ENCODE measurements at places on chromosomes 1 and 21.

DNA sequence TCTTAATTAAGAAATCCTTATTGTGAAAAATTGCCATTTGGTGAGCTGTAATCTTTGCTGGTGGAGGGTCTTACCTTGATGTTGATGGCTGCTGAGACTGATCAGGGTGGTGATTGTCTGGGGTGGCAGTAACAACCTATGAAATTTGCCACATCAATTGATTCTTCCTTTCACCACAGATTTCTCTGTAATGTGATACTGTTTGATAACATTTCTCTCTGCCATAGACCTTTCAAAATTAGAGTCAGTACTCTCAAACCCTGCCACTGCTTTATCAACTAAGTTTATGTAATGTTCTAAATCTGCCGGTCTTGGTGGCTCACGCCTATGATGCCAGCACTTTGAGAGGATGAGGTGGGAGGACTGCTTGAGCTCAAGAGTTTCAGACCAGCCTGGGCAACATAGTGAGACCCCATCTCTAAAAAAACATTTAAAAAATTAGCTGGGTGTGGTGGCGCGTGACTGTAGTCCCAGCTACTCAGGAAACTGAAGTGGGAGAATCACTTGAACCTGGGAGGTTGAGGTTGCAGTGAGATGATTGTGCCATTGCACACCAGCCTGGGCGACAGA, 5.0 kb downstream of the KPNA6 start:
- no peak for DNase-seq

DNA sequence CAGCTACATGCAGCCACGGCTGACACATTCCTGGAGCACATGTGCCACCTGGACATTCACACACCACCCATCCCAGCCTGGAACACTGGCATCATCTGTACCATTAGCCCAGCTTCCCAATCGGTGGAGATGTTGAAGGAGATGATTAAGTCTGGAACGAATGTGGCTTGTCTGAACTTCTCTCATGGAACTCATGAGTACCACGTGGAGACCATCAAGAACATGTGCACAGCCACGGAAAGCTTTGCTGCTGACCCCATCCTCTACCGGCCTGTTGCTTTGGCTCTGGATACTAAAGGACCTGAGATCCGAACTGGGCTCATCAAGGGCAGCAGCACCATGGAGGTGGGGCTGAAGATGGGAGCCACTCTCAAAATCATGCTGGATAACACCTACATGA, 25.0 kb upstream of the TRIM33 start:
- no peak for DNase-seq

GRCh38 chr1:230500063-230500462, 73.9 kb upstream of the PGBD5 start:
- DNase-seq: no peak

DNA sequence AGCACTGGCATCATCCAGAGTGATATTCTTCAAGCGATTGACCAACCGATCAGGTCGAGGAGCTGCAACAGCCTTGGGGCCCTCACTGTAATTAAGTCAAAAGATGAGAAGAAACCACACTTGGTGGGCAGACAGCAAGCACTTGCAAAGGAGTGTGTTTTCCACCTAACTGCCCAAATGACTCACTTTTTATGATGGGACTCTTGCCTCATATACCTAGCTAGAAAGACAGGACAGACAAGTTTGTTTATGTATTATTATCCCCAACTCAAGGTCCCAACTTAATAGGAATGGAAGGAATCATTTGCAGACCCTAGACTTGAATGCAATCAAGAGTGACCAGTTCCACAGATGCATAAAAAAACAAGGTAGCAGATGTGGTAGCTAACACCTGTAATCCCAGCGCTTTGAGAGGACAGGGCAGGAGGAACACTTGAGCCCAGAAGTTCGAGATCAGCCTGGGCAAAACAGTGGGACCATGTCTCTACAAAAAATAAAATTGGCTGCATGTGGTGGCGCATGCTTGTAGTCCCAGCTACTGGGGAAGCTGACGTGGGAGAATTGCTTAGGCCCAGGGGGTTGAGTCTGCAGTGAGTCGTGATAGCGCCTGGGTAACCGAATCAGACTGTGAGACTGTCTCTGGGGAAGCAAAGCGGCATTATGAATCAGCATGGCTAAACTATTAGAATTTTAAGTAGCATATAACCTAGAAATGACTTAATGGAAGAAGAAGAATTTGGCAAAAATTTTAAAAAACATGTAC, 2.3 kb upstream of the NRAS start:
- no peak for DNase-seq

- no peak for DNase-seq
Observed at GRCh38 chr1:76129731-76130130, 55.2 kb downstream of the ST6GALNAC3 start.

DNA sequence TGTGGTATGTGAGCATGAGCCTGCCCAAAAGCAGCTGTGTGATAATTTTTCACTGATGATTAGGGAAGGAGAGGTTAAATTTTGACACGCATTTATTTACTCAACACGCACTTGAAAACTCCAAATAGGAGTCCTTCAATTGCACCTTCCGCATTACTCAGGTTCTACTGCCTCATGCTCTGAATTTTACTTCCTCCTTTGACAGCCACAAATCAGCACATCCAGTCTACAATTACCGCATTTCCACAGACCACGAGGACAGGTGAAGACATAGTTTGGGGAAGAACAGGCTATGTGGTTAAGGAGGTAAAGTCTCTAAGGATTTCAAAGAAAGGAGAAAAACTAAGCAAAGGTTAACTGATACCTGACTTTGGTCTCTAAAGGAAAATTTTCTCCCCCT, 2.6 kb downstream of the CAPN8 start:
- no peak for DNase-seq

DNA sequence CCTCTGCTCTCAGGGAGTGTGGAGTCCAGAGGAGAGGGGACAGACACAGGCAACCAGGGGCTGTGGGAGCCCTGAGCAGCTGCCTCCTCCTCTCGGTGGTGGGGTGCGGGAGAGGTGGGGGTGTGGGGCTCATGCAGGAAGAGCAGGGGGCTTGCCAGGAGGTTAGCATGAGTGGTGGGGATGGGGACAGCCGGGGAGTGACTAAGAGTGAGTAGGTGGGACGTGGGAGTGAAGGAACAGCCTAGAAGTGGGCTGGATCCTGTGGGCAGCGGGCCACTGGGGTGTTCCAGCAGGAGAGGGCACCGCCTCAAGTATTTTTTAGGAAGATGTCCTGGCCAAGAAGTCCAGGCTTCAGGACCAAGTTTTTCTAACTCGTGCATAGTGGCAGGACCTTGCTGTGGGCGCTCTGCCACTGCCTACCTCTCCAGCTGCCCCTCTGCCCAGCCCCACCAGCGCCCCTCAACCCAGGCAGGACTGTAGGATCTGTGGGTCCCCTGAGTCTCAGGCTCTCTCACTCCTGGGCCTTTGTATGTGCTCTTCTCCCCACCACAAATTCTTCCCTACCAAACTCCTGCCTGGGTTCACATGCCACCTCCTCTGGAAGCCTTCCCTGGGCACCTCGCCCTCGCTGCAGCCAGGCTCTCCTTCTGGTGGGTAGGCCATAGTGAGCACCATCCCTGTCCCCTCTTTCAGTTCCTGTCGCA, 18.8 kb upstream of the LHX4 start:
- no peak for DNase-seq

GRCh38 chr1:27503844-27504587, 14.0 kb upstream of the WASF2 start:
- DNase-seq: no peak

DNA sequence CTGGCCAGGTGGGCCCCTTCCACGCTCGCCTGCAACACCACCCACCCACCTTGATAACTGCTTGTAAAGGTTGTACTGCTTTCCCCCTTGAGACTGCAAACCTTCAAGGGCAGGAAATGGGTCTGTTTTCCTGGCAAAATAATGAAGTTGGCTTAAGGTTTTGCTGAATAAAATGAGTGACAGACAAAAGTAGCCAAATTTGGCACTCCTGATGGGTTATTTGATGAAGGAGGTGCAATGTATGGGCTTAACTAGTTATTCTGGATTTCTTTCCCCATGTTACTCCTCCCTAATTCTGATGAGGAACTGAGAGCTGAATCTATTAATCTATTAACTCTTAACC, 14.6 kb upstream of the HLCS start:
- no peak for DNase-seq

- DNase-seq: no peak
Observed at GRCh38 chr1:215844266-215844665, 277.2 kb downstream of the KCTD3 start.

GRCh38 chr1:235923466-235924021, 56.8 kb upstream of the LYST start:
- no peak for DNase-seq

DNA sequence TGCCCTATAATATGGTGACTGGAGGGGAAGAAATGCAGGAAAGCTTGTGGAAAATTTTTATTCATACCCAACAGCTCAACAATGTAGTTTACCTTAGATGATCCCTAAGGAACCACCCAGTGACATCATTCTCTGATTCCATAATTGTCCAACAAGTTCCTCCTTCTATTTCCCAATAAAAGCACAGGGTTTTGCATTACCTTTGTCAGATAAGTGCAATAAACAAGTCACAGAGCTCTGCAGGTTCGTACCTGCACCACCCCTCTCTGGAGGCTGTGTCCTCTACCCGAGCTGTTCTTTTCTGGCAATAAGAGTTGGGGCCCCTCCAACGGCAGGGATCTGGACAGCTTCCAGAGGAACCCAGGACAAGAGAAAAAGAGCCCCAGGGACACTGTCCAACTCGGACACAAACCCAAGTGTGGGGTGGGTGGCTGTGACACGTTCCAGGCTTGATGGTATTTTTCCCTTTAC, 38.8 kb downstream of the RCAN1 start:
- DNase-seq: no peak
